ENCODE measurements at places on chromosomes 5 and 9.

- no peak for DNase-seq
Observed at GRCh38 chr5:77935506-77936364, 159.6 kb upstream of the TBCA start.

DNA sequence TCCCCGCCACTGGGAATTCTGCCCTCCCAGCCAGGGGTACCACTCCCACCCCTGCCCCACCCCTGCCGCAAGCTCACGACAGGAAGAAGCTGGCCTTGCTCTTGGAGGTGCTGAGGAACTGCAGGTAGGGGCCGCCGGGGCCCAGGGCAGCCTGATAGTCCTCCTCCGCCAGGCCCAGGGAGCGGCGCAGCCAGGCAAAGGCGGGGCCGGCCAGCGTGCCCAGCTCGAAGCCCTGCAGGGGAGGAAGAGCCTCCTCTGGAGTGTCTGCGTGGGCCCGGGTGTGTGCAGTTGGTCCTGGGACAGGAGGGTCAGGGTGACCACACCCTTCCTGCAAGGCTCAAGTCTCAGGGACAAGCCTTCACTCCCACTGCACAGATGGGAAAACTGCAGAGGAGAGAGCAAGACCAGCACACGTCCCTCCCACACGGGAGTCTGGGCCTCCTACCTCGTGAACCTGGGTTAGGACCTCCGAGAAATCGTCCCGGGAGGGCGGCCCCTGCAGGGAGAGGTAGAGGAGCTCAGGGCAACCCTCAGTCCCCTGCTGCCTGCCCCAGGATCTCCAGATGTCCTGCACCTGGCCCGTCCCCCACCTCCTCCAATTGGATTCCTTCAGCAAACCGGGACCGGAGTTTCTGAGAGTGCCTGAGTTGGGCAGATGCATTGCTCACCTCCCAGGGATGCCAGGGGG is 2.4 kb downstream of the PIP5KL1 start:
- no peak for DNase-seq

GRCh38 chr9:4815381-4815956 is 22.7 kb downstream of the RCL1 start:
- no peak for DNase-seq

DNA sequence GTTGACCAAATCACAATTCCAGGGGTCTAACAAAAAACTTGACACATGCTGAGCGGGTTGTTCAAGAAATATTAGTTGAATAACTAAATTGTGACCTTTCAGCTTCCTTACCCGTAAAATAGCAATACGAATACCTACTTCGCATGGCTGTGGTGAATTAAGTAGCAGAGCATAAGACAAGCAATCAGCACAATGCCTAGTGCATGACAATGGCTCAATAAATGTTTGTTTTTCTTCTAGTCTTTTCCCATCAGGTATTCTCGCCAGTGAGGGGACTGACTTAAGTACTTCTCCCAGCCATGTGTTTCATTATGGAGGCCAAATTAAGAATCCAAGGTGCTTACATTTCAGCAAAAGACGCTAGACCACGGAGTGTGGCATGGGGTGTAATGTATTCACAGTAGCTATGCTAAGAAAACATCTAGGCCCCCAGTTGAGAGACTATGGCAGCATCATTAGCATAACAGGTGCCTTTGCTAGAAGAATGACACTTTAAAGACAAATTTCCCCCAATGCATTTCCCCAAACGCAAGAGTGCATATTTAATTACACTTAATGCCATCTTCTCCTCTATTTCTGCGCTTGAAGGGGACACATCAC is 145.9 kb downstream of the ASTN2 start:
- no peak for DNase-seq

DNA sequence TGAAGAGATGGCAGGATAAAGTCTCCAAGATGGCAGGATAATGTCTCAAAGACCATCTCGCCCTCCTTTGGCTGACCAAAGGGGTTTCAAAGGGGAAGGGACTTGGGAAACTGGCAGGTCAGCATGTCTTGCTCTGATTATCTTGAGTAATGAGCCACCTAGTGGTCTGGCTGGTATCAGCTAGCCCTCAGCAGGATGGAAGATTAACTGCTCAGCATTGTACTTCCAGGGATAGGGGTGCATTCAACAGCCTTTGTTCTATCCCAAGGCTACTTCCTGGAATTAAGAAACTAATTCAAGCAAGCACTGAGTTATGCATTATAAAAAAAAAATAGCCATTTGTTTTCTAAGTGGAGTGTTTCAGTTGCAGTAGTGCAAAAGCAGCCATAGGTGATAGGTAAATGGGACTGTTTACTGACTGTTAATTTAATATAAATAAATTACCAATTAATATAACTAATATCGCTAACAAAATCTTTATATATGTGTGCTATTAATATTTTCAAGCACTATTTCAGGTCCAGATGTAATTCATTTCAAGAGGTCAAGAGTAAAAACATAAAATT is 555.5 kb downstream of the CDH9 start:
- DNase-seq = peak; percentile 7

DNA sequence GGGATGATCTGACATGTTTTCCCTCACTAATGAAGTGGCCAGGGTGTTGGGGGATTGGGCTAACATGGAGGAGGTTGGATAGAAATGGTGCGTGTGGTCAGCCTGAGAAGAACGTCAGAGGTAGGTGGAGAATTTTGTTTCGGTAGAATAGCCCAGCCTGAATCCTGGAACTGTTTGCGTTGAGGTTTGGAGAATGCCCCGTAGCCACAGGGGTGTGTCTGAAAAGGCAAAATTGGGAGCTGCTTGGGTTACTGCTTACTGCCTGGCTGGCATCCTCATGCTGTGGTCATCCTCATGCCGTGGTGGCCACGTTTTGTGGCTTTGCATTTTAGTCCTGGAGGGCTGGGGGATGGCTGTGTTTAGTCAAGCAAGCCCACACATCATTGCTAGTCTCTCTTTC is 236.9 kb downstream of the GOLPH3 start:
- no peak for DNase-seq

DNA sequence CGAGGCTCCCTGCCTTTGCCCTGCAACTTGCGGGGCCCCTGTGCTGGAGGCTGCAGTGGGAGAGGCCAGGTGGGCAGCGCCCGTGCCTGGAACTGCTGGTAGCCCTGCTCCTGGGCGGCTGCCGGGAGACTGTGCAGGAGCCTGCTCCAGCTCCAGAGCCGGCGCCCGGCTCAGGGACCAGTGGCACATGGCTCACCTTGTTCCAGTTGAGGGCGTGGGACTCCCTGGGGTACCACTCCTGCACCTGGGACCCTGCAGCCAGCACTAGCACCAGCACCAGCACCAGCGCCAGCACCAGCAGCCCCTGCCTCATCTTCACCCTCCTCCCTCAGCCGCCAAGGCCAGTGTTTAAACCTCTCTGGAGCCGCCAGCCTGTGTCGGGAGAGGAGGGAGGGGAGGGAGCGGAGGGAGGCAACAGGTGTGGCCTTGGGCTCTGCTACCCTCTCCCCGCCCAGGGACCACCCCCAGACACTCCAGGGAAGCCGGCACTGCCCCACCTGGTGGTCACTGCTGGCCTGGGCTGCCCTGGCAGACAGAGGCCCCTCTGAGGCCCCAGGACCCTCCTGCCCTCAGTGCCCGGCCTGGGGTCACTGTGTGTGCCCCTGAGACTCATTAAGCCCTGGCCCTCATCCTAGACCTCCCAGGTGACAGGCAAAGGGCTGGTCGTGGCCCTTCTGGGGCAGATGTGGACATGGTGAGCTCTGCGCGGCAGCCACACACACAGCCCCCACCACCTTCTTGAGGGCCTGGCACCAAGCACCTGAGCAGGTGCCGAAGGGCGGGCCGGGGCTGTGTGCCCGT is at the start of gene LCN10:
Gene LCN10, minus strand, starts transcription at position 350 of the 801 bp plus-strand sequence. Its CDS starts 37 bp downstream, at position 313.
- no peak for DNase-seq

- no peak for DNase-seq
Observed at GRCh38 chr5:10250806-10251276, 761 bp downstream of the CCT5 start.

- no peak for DNase-seq
Observed at GRCh38 chr5:82164977-82165713, 113.0 kb downstream of the RPS23 start.

GRCh38 chr5:7629561-7629960 is 221.4 kb downstream of the CFAP90 start:
- no peak for DNase-seq

- no peak for DNase-seq
Observed at GRCh38 chr9:78923966-78924659, 627.2 kb downstream of the PSAT1 start.

GRCh38 chr9:8879284-8879683 is 1079.7 kb upstream of the DMAC1 start:
- no peak for DNase-seq

- no peak for DNase-seq
Observed at GRCh38 chr5:9903801-9904200, 273.6 kb upstream of the TAS2R1 start.

All from hippocampal formation (tissue), 2 donors.